CD4-positive, alpha-beta T cell (primary cell): ENCODE measurements at places on chromosomes 7 and 10.

DNA sequence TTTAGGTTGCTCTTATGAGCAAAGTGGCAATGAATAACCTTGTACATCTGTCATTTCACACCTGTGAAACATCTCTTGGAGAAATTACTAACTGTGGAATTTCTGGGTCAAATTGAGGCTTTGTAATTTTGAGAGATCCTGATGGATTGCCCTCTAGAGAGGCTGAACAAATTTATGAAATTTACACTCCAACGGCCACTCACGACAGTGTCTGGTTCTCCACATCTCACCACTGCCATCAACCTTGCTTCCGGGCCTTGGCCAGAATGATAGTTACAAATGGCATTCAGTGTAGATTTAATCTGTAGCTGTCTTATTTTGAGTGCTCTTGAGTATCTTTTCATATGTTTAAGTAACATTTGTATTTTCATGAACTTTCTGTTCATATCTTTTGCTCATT lies 117.4 kb downstream of the TMEM178B start:
- no peaks in the 10 kb centered on the region for H3K36me3 ChIP-seq
- DNase-seq: no peak
- no peak overlapping the region for H3K4me3 ChIP-seq
- H3K27me3 ChIP-seq: no peaks in the 10 kb centered on the region
- no peaks in the 10 kb centered on the region for H3K4me1 ChIP-seq
- H3K27ac ChIP-seq: no peak overlapping the region

GRCh38 chr10:75611993-75612372 lies 180.6 kb downstream of the LRMDA start:
- DNase-seq: no peak
- H3K4me1 ChIP-seq: no peaks in the 10 kb centered on the region
- no peaks in the 10 kb centered on the region for H3K36me3 ChIP-seq
- H3K4me3 ChIP-seq: no peak overlapping the region

- peaks cover 12% of the 10 kb centered on the region for H3K4me1 ChIP-seq
- DNase-seq: no peak
- no peak overlapping the region for H3K4me3 ChIP-seq
- no peak overlapping the region for H3K27ac ChIP-seq
These were observed 6.6 kb upstream of the PDLIM1 start for GRCh38 chr10:95297402-95297801.

GRCh38 chr10:80617807-80618206 lies 80.1 kb downstream of the SH2D4B start:
- H3K27ac ChIP-seq: no peak overlapping the region
- H3K27me3 ChIP-seq: no peaks in the 10 kb centered on the region
- H3K36me3 ChIP-seq: no peaks in the 10 kb centered on the region

- H3K27ac ChIP-seq: no peak overlapping the region
- peaks cover 53% of the 10 kb centered on the region for H3K4me1 ChIP-seq
- DNase-seq: no peak
- H3K4me3 ChIP-seq: no peak overlapping the region
- H3K36me3 ChIP-seq: no peaks in the 10 kb centered on the region
- H3K27me3 ChIP-seq: peaks cover 23% of the 10 kb centered on the region
These were observed 40.4 kb downstream of the RASGEF1A start for GRCh38 chr10:43226441-43226840.

- DNase-seq: no peak
- no peaks in the 10 kb centered on the region for H3K27me3 ChIP-seq
- no peaks in the 10 kb centered on the region for H3K36me3 ChIP-seq
- H3K4me3 ChIP-seq: no peak overlapping the region
These were observed 44.1 kb upstream of the ADO start for GRCh38 chr10:62760401-62760800.

- H3K27ac ChIP-seq: no peak overlapping the region
- peaks cover 5% of the 10 kb centered on the region for H3K4me1 ChIP-seq
- no peak overlapping the region for H3K4me3 ChIP-seq
These were observed 15.8 kb upstream of the SLF2 start for GRCh38 chr10:100896876-100897461.

DNA sequence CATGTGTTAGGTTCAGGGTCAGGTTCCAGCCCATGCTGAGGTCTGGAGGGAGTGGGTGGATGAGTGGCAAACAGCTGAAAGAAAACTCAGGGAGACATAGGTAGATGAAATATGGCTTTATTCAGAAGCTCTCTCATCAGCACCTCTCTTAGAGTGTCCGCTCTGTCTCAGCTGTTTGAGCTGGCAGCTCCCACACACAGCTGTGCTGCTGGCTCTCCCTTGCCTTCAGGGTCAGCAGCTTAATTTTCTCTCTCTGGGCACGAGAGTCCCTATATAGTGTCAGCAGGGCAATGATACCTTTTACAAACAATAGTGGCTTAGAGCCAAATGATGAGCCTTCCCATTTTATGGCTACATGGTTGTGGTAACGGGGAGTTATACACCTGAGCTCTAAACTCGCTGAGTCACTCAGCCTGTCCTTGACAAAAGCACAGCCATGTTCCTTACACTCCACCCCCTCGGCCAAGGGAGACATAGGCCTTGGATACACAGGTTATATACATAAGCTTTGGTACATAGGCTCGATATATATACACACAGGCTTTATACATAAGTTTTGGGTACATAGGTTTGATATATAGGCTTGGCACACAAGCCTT lies 10.4 kb downstream of the RNF133 start:
- DNase-seq: no peak
- H3K4me1 ChIP-seq: no peaks in the 10 kb centered on the region

DNA sequence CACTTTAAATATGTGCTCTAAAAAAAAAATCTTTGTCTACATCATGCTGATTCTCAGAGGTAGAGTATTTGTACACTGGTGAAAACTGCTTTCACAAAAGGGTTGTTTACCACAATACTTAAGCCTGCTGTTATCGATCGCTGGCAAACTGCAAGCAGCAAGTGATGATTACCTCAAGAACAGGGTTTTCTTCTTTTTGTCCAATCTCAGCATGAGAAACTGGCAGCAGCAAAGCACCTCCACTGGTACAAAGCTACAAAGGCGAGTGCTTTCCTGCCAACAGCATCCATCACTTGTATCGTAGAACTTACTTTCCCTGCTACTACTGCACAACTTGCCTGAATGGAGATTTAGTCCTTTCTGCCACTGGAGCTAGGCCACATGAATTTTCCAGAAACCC lies 276.5 kb downstream of the DGKB start:
- H3K4me1 ChIP-seq: no peaks in the 10 kb centered on the region
- H3K27ac ChIP-seq: no peak overlapping the region
- DNase-seq: no peak

DNA sequence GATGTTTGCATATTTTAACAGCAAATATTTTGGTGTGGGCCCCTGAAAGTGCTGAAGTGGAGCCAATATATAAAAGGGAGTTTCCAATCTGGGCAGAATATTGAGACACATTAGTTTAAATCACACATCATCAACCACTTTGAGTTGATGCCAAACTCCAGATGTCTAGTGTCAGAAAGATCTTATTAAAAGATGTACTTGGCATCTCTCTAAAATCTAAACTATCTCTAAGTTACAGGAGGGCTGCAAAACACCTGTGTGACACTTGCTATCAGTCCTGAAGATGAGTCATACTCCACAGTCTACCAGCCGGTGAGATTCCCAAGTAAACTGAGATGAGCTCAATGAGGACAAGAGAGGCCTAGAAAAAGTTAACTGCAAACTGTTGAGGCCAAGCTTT lies 11.4 kb downstream of the JAZF1 start:
- H3K36me3 ChIP-seq: no peaks in the 10 kb centered on the region
- no peak overlapping the region for H3K4me3 ChIP-seq
- DNase-seq: no peak

DNA sequence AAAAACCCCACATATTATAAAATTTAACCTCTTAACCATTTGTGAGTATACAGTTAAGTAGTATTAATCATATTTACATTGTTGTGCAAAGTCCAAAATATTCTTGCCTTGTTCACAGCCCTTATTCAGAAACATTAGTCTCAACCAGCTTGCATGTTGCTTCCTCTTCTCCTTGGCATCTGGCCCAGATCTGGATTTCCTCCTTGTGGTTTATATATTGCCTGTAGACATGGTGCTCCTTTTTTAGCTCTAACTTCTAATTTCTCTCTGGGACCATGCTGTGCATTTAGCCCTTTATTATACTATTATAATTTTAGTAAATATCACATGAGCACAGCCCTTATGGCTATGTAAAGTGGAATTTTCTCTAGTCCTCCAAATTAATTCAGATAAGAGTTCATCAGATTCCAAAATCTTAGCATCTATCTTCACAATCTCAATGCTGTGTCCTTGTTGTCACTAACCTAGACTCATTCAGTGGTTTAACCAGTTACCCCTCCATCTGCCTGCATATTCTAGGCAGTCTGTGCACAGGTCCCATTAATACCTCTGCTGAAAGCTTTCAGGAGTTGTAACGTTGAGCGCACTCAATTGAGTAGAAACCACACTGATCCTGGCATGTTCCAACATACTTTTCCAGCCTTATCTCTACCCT lies 7.9 kb downstream of the CPED1 start:
- no peak overlapping the region for H3K27ac ChIP-seq
- H3K4me3 ChIP-seq: no peak overlapping the region
- no peaks in the 10 kb centered on the region for H3K36me3 ChIP-seq
- peaks cover 13% of the 10 kb centered on the region for H3K4me1 ChIP-seq
- peak; percentile 45 for DNase-seq
- H3K27me3 ChIP-seq: peaks cover 9% of the 10 kb centered on the region

GRCh38 chr7:74291535-74291934 lies 2.3 kb downstream of the CLIP2 start:
- no peak for DNase-seq
- H3K4me1 ChIP-seq: peaks cover 26% of the 10 kb centered on the region
- no peaks in the 10 kb centered on the region for H3K27me3 ChIP-seq
- H3K27ac ChIP-seq: no peak overlapping the region
- H3K36me3 ChIP-seq: no peaks in the 10 kb centered on the region

- peak overlapping the region; percentile 29 for H3K4me3 ChIP-seq
- no peaks in the 10 kb centered on the region for H3K36me3 ChIP-seq
- H3K27ac ChIP-seq: no peak overlapping the region
- no peaks in the 10 kb centered on the region for H3K27me3 ChIP-seq
- H3K4me1 ChIP-seq: peaks cover 3% of the 10 kb centered on the region
These were observed 191.2 kb upstream of the PRSS1 start for GRCh38 chr7:142557971-142558582.

DNA sequence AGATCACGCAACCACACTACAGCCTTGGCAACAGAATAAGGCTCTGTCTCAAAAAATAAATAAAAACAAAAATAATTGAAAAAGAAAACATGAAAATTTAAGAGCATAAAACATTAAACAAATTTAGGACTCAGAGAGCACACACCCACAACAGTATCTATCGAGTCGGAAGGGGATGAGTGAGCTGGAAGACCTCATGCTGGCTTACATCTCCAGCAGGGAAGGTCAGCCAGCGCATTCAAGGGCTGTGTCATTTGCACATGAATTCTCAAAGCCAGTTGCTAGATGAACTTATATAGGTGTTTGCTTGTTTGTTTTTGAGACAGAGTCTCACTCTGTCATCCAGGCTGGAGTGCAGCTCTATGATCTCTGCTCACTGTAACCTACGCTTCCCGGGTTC lies 50.3 kb downstream of the SRRM3 start:
- H3K27me3 ChIP-seq: peaks cover under 1% of the 10 kb centered on the region
- H3K4me1 ChIP-seq: no peaks in the 10 kb centered on the region
- no peak overlapping the region for H3K4me3 ChIP-seq
- no peaks in the 10 kb centered on the region for H3K36me3 ChIP-seq
- DNase-seq: no peak

- no peaks in the 10 kb centered on the region for H3K36me3 ChIP-seq
- H3K27ac ChIP-seq: no peak overlapping the region
- H3K4me3 ChIP-seq: no peak overlapping the region
- no peaks in the 10 kb centered on the region for H3K27me3 ChIP-seq
These were observed 248.9 kb upstream of the MKI67 start for GRCh38 chr10:128375171-128375570.

GRCh38 chr10:24706479-24707118 lies 17.1 kb downstream of the ARHGAP21 start:
- no peak overlapping the region for H3K4me3 ChIP-seq
- no peaks in the 10 kb centered on the region for H3K27me3 ChIP-seq
- no peak for DNase-seq
- no peaks in the 10 kb centered on the region for H3K36me3 ChIP-seq

GRCh38 chr10:119383174-119383856 lies 159.2 kb downstream of the RGS10 start:
- H3K36me3 ChIP-seq: peaks cover 25% of the 10 kb centered on the region
- peaks cover 10% of the 10 kb centered on the region for H3K4me1 ChIP-seq
- no peak overlapping the region for H3K4me3 ChIP-seq
- no peaks in the 10 kb centered on the region for H3K27me3 ChIP-seq
- DNase-seq: no peak

DNA sequence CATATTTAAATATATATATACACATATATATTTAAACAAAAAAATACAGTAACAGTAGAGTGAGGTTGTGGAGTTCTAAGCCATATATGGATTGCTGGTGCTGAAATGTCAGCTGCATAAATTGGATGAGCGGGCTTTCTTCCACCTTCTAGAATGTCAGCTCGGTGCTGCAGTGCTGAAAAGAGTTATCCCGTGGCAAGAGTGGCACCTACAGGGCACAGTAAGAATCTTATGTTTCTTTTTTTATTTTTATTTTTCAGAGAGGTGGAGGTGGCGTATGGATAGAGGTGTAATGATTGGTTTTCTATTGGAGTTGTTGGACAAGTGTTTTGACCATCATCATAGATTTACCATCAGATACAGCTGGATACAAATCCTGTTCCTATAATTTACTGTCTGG lies 86.2 kb upstream of the DYNC1I1 start:
- no peak for DNase-seq
- H3K27me3 ChIP-seq: no peaks in the 10 kb centered on the region
- no peaks in the 10 kb centered on the region for H3K4me1 ChIP-seq
- no peaks in the 10 kb centered on the region for H3K36me3 ChIP-seq
- no peak overlapping the region for H3K27ac ChIP-seq
- no peak overlapping the region for H3K4me3 ChIP-seq

- no peak for DNase-seq
- H3K4me1 ChIP-seq: no peaks in the 10 kb centered on the region
- H3K27me3 ChIP-seq: peaks cover 12% of the 10 kb centered on the region
- no peak overlapping the region for H3K4me3 ChIP-seq
These were observed 80.4 kb downstream of the EGFR start for GRCh38 chr7:55099066-55099820.

DNA sequence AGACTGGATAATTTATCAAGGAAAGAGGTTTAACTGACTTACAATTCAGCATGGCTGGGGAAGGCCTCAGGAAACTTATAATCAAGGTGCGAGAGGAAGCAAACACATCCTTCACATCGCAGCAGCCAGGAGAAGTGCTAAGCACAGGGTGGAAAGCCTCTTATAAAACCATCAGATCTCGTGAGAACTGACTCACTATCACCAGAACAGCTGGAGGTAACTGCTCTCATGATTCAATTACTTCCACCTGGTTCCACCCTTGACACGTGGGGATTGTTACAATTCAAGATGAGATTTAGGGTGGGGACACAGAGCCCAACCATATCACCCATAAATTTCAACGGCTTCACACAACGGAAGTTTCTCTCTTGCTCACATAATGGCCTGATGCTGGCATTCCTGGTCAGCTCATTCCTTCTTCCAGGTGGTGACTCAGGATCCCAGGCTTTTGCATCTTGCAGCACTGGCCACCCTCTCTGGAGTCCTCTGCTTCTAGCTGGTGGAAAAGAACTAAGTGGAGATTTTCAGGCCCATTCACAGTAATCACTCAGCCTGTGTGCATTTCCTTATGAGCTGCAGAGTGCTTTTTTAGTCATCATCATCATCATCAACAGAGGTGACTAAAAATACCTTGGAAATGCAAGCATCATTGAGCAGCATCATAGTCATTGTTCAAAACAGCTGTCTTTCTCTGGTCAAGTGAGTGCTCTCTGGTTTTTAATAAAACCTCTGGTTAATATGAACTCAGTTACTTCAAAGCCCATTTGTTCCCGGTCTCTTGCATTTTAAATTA lies 308.1 kb downstream of the SFMBT2 start:
- no peak overlapping the region for H3K4me3 ChIP-seq
- no peaks in the 10 kb centered on the region for H3K36me3 ChIP-seq
- H3K27ac ChIP-seq: no peak overlapping the region
- DNase-seq: no peak
- H3K4me1 ChIP-seq: no peaks in the 10 kb centered on the region
